GM23338 (cell line): ENCODE measurements at places on chromosomes 12 and 14. TPM values are rescaled to one million over a fixed set of nuclear protein-coding genes. Genes with fewer than 3 reads are reported as not detected.

Gene FSCB
- total RNA-seq: 0.07 and 0.12 TPM in 2 replicates

Gene G2E3
- 67.4 and 72.4 TPM in 2 replicates for total RNA-seq

Gene IFNG-AS1
- total RNA-seq: not detected in 2 replicates

Gene KRT72
- total RNA-seq: not detected in 2 replicates

Gene ARMH4
- total RNA-seq: 20.2 and 30.8 TPM in 2 replicates

Gene TAS2R20
- 3.9 and 6.0 TPM in 2 replicates for total RNA-seq

Gene GAS2L3
- total RNA-seq: 13.5 and 22.3 TPM in 2 replicates

Gene CLEC9A
- total RNA-seq: not detected in 2 replicates

Gene PLBD1
- 16.3 and 18.2 TPM in 2 replicates for total RNA-seq

Gene KRT74
- not detected in 2 replicates for total RNA-seq

Gene GPRC5D
- not detected in 2 replicates for total RNA-seq

Gene APOF
- total RNA-seq: not detected in 2 replicates

Gene DPF3
- 1.0 TPM in 1 of 2 replicates, not detected in the other for total RNA-seq

Gene MYO1H
- total RNA-seq: not detected in 2 replicates

Gene TOMM20L
- not detected in 2 replicates for total RNA-seq

Gene IFT81
- total RNA-seq: 7.7 and 17.5 TPM in 2 replicates

Gene GALNT16
- 2.9 and 5.3 TPM in 2 replicates for total RNA-seq

Gene TTC6
- total RNA-seq: not detected in 2 replicates

Gene LYZ
- total RNA-seq: not detected in 2 replicates

Gene MGAT4C
- 4.3 and 4.7 TPM in 2 replicates for total RNA-seq

Gene LIN7A
- 6.2 and 6.5 TPM in 2 replicates for total RNA-seq

Gene OTX2
- 21.2 and 23.9 TPM in 2 replicates for total RNA-seq

Gene SHMT2
- total RNA-seq: 363 and 387 TPM in 2 replicates

Gene RECQL
- 45.8 and 47.2 TPM in 2 replicates for total RNA-seq

Gene ZDHHC22
- total RNA-seq: 29.3 and 32.1 TPM in 2 replicates

Gene NEMP1
- 35.0 and 36.3 TPM in 2 replicates for total RNA-seq

Gene LRRK2
- total RNA-seq: 0.24 and 0.35 TPM in 2 replicates

Gene RIMKLB
- total RNA-seq: 94.8 and 104 TPM in 2 replicates

Gene RND1
- total RNA-seq: 7.4 and 10.4 TPM in 2 replicates

Gene NRIP2
- total RNA-seq: not detected in 2 replicates

Gene DUSP16
- 52.8 and 59.4 TPM in 2 replicates for total RNA-seq

Gene POTEM
- not detected in 2 replicates for total RNA-seq

Gene ZNF268
- 17.5 and 25.2 TPM in 2 replicates for total RNA-seq

Gene AKAP3
- 1.9 and 3.2 TPM in 2 replicates for total RNA-seq

Gene EMP1
- 0.07 TPM in 1 of 2 replicates, not detected in the other for total RNA-seq

Gene CD4
- 1.5 and 2.2 TPM in 2 replicates for total RNA-seq

Gene RNASE3
- total RNA-seq: not detected in 2 replicates

Gene ACOT4
- total RNA-seq: 1.6 and 3.7 TPM in 2 replicates
